ENCODE measurements at places on chromosomes 1 and 21. TPM values are rescaled to one million over a fixed set of nuclear protein-coding genes. Genes with fewer than 3 reads are reported as not detected.

GNAT2 gene
- total RNA-seq: 0.18 TPM

IL12RB2 gene
- not detected for total RNA-seq

CFAP126 gene
- total RNA-seq: not detected

CLDN17 gene
- not detected for total RNA-seq

TNFRSF18 gene
- not detected for total RNA-seq

SPATA1 gene
- total RNA-seq: 0.41 TPM

HPDL gene
- total RNA-seq: 1.4 TPM

KIF14 gene
- total RNA-seq: 13.4 TPM

LACTBL1 gene
- total RNA-seq: not detected

RNASEL gene
- 9.5 TPM for total RNA-seq

ENSA gene
- total RNA-seq: 82.1 TPM

LIN28A gene
- not detected for total RNA-seq

RHEX gene
- total RNA-seq: not detected

KLHDC8A gene
- not detected for total RNA-seq

LAD1 gene
- not detected for total RNA-seq

TTC3 gene
- total RNA-seq: 615 TPM

S100A3 gene
- total RNA-seq: not detected

MAP3K21 gene
- 0.18 TPM for total RNA-seq

KRTAP13-2 gene
- total RNA-seq: not detected

SLC44A3 gene
- 1.6 TPM for total RNA-seq

RHBDL2 gene
- not detected for total RNA-seq

OR2T33 gene
- not detected for total RNA-seq

SLC16A1 gene
- total RNA-seq: 65.5 TPM

DIO1 gene
- not detected for total RNA-seq

BCL10 gene
- total RNA-seq: 44.7 TPM

WNT3A gene
- total RNA-seq: not detected

FBLIM1 gene
- total RNA-seq: 41.0 TPM

CCDC30 gene
- total RNA-seq: 5.8 TPM

CFAP141 gene
- not detected for total RNA-seq

CD48 gene
- total RNA-seq: not detected

TTC22 gene
- total RNA-seq: not detected

FCRL1 gene
- total RNA-seq: not detected

DCST2 gene
- not detected for total RNA-seq

MED8 gene
- total RNA-seq: 43.1 TPM

IL19 gene
- not detected for total RNA-seq

LCE1B gene
- not detected for total RNA-seq

CLDN19 gene
- total RNA-seq: not detected

ATAD3C gene
- under 0.01 TPM for total RNA-seq
